ENCODE measurements at places on chromosomes 2 and 18.

- no peak for DNase-seq
Measured at GRCh38 chr2:183359867-183360266, 235.6 kb downstream of the NUP35 start.

- DNase-seq, result no peak
Measured at GRCh38 chr2:228767196-228767595, 503.9 kb downstream of the PID1 start.

GRCh38 chr2:191463790-191464189, 214.1 kb upstream of the NABP1 start:
- DNase-seq, result no peak

GRCh38 chr18:58699551-58699950, 28.3 kb downstream of the MALT1 start:
- DNase-seq, result no peak

GRCh38 chr2:226410247-226410835, 389.3 kb downstream of the IRS1 start:
- DNase-seq, result no peak

DNA sequence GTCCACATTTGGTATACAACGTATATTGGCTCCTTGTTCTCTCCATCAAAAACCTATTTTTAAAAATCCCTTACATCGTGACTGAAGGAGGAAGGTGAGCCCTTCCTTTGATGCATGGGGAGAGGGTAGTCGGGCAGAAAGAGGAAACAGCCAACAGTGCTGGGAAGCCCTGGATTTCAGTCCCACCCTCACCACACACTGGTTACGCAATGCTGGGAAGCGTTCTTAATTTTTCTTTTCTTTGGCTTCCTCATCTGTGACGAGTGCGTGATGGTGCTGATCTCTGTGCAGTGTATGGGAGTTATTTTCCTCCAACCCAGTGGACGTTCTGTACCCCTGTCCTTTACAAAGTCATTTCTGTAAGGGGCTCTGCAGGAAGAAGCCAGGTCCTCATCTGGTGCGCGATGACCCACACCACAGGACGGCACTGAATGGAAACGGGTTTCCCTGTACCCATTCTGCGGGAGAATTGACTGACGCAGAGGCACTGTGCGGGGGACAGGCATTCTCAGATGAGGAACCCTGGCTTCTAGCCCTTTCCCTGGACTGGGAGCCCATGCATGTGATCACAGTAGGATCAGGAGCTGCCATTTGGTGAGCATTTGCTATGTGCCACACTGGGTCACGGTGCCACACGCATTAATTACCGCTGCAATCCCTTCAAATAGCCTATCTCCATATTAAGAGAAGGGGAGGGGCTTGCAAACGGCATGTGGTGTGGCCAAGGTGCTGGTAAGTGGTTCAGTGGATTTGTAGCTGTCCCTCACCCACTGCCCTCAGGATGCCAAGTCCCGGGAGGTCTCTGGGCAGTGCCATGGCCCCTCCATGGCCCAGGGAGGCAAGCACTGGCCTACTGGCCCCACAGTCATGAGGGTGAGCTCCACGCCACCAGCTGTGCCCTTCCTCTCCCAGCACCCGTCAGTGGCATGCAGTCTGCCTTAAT, 4.3 kb downstream of the COLEC11 start:
- peak; percentile 63 for DNase-seq

GRCh38 chr2:221629468-221629867, 57.4 kb upstream of the EPHA4 start:
- DNase-seq, result no peak

GRCh38 chr18:80176334-80177073, 67.4 kb downstream of the ADNP2 start:
- DNase-seq, result no peak

DNA sequence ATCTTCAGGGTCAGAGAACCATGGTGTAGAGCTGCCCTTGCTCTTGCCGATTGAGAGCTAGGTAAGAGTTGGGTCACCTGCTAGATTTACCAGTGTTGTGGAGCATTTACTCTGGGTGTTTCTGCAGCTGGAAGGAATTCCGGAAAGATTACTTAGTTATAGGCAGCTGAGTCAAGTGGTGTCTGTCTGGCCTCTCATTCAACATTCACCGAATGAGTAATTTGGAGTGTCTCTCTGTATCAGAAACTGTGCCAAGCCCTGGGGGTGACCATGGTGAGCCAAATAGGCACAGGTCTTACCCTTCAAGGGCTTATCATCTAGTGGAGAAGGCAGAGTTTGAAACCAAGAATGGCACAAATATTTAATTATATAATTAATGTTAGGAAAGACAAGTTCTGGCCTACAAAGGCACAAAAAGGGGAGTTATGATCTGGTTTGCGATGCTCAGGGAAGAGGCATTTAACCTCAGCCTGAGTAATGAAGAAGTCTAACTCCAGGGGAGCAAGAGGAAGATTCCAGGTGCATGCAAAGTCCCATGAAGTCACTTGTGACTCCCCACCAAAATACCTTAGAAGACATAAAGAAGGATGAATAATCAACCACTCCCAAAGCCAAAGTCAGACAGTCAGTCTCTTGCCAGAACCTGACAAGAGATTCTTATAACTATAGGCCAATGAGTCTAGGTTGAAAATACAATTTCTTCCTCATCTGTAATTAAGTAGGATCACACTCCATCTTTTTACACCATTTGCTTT, 12.5 kb downstream of the SETBP1 start:
- DNase-seq, result no peak

DNA sequence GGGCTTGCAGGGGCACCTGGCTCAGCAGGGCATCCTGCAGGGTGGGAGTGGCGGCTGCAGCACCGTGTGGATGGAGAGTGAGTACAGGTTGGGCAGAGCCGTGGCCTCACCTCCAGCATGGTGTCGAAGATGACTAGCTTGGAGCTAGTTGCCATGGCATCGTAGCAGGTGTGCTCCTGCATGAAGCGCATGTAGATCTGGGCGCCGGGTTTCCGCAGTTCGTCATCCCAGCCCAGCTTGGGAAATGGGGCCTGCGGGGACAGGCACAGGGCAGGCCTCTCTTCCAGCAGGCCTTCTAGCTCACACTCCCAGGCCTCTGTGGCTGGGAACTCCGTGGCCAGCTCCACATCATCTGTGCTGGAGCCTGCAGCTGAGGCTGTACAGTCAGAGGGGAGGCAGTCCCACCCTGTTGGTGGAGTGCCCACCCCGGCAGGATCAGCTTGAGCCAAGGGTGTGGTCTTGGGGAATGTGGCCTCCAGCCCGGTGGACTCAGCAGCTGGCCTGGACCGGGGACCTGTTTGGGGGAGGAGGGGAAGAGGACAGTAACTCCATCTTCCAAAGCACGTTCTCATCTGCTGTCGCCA, 1.6 kb downstream of the PRKAG3 start:
- no peak for DNase-seq

DNA sequence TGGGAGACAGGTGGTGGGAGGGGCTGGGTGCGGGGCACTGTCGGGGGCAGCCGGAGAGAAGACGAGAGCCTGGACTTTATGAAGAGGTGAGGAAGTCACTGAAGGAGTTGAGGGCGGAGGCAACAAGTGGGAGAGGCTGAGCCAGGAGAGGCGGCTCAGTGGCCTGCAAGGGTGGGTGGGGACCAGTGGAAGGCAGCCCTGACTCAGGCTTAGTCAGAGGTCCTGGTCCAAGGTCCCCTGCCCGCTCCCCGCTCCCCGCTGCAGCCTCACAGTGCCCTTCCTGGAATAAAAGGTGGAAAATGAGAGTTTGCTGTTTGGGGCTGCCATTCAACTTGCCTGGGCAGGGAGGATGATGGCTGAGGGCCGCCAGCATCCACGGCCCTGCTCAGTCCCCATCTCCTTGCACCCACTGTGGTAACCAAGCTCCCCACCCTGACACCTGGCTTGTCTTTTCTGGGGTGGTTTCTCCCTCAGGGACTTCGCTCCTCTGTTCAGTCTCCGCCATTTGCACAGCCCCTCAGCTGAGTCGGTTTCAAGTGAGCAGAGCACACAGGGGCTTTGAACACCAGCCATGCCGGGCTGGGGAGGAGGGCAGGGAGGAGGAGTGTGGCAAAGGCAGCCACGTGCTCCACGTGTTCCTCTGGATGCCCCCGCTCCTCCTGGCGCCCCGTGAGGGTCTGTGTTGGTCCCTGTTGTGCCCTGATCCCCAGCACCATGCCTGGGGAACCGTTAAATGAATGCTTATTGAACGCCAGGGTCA, 13.7 kb upstream of the RALB start:
- no peak for DNase-seq

DNA sequence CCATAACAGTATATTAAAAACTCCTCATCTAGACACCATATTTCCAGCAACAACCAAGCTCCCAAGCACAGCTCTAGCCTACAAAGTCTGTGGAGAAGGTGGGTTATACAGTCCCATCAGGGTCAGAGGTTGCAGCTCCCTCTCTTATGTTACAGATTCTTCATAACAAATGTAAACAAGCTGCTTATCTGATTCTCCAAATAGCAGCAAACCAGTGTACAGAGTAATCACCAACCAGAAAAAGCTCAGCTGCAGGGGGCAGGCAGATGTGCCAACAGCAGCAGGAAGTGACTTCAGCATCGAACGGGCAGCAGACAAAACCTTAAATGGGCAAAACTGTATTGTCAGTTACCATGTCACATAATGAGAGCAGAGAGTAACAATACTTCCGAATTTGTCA, 52.9 kb upstream of the NABP1 start:
- peak; percentile 21 for DNase-seq

GRCh38 chr18:79507546-79508480, 112.1 kb downstream of the NFATC1 start:
- peak; percentile 21 for DNase-seq

- DNase-seq, result no peak
Measured at GRCh38 chr2:223005496-223005895, 46.5 kb upstream of the KCNE4 start.

DNA sequence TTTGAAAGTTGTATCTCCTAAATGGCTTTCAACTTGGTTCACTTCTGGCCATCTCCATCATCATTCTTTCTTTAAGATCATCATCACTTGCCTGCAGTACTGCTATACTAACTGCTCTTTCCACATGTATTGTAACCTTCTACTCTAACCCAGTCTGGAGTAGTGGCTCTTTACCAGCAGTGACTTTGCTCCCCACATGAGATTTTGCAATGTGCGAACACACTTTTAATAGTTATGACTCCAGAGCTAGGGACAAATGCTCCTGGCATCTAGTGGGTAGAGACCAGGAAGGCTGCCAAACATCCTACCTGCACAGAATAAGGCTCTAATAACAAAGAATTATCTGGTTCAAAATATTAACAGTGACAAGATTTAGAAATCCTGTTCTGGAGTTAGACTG, 243.8 kb downstream of the XIRP2 start:
- DNase-seq, result no peak

GRCh38 chr2:166234112-166234846, 106.5 kb upstream of the SCN1A start:
- DNase-seq, result no peak

DNA sequence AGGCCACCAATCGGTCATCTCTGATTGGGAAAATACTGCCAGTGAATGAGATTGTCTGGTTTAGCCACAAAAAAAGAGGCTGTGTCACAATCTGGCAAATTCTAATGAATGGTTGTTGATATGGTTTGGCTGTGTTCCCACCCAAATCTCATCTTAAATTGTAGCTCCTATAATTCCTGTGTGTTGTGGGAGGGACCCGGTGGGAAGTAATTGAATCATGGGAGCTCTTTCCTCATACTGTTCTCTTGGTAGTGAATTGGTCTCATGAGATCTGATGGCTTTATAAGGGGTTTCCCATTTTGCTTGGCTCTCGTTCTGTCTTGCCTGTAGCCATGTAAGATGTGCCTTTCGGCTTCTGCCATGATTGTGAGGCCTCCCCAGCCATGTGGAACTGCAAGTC, 838.3 kb downstream of the SLC4A3 start:
- no peak for DNase-seq

GRCh38 chr2:64918220-64918886, 70.8 kb upstream of the SLC1A4 start:
- DNase-seq, result no peak

- DNase-seq, result no peak
Measured at GRCh38 chr2:138329162-138329561, 172.4 kb upstream of the SPOPL start.
